CD4-positive, alpha-beta T cell treated with Interferon gamma for 1 hour (primary cell): ENCODE measurements at places on chromosomes 5 and 9.

DNA sequence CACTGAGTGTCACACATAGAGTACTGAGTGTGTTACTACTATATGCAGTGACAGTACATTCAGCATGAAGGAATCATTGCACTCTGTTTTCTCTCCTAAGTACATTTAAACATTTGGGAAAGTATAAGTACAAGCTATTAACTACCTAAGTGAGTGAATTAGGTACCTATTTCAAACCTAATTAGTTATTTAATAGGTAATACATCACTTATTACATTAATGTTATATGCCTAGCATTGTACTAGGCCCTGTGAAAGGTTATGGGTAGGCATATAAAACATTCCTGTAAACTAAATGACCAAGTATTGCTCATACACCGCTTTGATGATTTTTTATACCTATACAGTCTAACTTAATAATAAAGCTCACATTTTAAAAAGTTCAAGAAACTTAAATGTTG is 25.7 kb upstream of the PPP3R2 start:
- no peak for DNase-seq

DNA sequence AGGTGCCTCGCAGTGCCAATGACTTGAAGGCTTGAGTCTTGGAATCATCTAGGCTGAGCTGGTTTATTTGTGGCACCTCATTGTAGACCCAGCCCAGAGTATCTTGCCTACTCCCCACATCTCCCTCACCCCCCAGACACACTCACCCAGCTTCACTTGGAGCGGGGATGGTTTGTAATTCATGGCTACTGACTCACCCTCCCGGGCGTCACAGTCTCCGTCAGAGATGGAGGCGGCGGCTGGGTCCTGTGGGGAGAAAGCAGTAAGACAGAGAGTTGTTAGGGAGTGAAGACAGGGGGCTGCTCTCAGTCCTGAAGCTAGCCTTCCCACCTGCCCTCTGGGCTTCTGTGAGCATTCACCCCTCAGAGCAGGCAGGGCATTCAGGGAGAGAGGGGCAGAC is 29.0 kb upstream of the MYORG start:
- DNase-seq, result no peak

- DNase-seq, result no peak
Measured at GRCh38 chr5:178469975-178470759, 120.0 kb downstream of the COL23A1 start.

DNA sequence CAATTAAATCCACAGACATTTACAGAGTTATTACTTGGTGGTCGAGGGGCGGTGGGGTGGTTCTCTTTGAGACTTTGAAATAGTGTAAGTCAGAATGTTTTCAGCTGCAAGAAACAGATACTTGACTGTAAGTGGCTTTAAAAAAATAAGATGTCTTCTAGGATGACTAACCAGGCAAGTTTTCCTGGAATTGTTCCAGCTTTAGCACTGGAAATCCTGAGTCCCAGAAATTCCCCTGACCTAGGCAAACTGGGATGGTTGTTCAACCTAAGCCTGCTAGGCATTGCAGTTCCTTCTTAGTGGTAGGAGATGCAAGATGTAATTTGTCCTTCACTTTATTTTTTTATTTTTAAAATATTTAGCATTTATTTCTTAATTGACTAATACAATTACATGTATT is 169.5 kb upstream of the POC5 start:
- DNase-seq, result no peak

DNA sequence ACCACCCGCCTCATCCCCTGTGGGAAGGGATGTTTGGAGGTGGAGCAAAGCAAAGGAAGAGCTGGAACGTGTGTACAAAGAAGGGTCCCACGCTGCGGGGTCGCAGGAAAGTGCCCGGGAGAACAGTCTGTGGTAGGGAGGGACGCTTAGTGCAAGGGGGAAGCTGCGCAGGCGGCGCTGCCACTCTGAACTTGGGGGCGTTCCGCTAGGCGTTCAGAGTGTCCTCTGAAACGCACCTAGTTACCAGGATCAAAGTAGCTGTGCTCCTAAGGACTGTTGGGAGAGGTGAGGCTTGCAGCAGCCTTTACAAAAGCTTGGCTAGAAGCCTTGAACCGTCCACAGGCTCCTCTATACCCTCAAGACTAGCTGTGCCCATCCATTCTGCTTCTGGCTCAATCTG is 29.3 kb upstream of the PDE8B start:
- DNase-seq, result no peak

GRCh38 chr5:54772231-54772630 is 213.2 kb downstream of the ESM1 start:
- DNase-seq, result no peak

GRCh38 chr5:90294604-90295003 is 115.0 kb downstream of the CETN3 start:
- no peak for DNase-seq
